Activated CD4-positive, alpha-beta T cell treated with anti-CD3 and anti-CD28 coated beads for 4 hours (primary cell): ENCODE measurements at places on chromosomes 1 and 21.

- no peak for DNase-seq
These were observed 804.1 kb downstream of the USP25 start for GRCh38 chr21:16533692-16534407.

GRCh38 chr1:93716941-93717368 lies 35.3 kb upstream of the BCAR3 start:
- no peak for DNase-seq

- no peak for DNase-seq
These were observed 276.1 kb downstream of the RPS6KC1 start for GRCh38 chr1:213327017-213327667.

- DNase-seq: no peak
These were observed 500.5 kb upstream of the ADAMTS5 start for GRCh38 chr21:27467366-27467765.

- no peak for DNase-seq
These were observed 862 bp upstream of the SGIP1 start for GRCh38 chr1:66532798-66533783.

- no peak for DNase-seq
These were observed 21.3 kb downstream of the MTHFR start for GRCh38 chr1:11784256-11784992.

GRCh38 chr1:98792123-98792522 lies 130.6 kb downstream of the SNX7 start:
- no peak for DNase-seq

DNA sequence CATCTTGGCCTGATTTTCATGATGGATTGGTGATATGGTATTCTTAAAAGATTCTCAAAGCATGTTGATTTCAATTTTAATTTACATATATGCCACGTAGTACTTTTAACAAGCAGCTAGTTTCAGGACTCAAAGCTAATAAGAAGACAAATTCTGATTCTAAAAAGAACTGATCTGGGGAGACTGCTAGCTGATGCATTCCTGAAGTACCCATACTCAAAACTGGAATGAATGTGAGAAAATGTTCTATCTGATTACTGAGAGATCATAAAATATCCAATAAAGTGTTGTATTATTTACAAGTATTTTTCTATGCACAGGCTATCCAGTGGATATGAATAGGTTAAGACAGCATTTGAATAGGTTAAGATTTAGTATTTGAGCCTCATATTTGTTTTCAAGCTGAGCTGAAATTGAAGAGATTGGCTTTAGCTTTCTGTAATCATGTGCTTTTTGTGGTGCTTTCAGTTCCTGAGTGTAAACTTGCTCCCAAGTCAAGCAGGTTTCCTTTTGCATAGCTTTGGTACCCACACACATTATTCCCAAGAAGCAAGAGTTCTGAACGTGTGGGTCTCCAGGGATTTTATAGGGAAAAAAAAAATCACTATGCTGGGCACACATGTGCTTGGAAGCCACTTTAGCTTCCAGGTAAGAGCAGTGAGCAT lies 114.1 kb downstream of the VPS13D start:
- DNase-seq: no peak

GRCh38 chr1:209621741-209622655 lies 30.2 kb downstream of the LAMB3 start:
- DNase-seq: no peak

GRCh38 chr1:8780405-8780804 lies 37.0 kb downstream of the RERE start:
- no peak for DNase-seq

- DNase-seq: no peak
These were observed 1.7 kb upstream of the GPR37L1 start for GRCh38 chr1:202121006-202121405.

GRCh38 chr1:114492978-114493377 lies 18.0 kb downstream of the TRIM33 start:
- no peak for DNase-seq

GRCh38 chr1:96772972-96773371 lies 51.4 kb downstream of the PTBP2 start:
- no peak for DNase-seq

GRCh38 chr21:29349702-29350101 lies 51.0 kb downstream of the BACH1 start:
- DNase-seq: no peak

GRCh38 chr1:234139966-234140365 lies 233.3 kb upstream of the COA6 start:
- no peak for DNase-seq

DNA sequence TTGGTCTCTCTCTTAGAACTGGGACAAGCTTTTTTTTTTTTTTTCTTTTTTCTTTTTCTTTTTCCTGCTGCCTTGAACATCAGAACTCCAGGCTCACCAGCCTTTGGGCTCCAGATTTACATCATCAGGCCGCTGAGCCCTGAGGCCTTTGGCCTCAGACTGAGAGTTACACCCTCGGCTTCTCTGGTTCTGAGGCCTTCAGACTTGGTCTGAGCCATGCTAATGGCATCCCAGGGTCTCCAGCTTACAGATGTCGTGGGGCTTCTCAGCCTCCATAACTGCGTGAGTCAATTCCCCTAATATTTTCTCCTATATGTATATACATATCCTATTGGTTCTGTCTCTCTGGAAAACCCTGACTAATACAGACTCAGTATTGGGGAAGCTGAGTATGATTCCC lies 36.5 kb upstream of the RC3H1 start:
- no peak for DNase-seq

DNA sequence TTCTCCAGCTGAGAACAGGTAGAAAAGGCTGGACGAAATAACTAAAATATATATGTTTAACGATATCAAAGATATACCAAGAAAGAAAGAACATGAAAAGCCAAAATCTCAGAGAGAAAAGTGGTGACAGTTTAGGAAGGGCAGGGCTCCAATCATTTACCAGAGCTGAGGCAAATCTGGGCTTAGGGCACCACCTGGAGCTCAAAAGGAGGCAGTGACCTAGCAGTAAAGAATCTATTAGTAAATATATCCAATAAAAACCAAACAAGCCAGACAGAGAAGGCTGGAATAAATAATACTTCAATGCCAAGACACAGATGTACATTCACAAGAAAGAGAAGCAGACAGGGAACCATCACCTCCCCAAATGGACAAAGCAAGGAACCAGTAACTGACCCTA lies 43.5 kb downstream of the CHIA start:
- DNase-seq: peak; percentile 52

DNA sequence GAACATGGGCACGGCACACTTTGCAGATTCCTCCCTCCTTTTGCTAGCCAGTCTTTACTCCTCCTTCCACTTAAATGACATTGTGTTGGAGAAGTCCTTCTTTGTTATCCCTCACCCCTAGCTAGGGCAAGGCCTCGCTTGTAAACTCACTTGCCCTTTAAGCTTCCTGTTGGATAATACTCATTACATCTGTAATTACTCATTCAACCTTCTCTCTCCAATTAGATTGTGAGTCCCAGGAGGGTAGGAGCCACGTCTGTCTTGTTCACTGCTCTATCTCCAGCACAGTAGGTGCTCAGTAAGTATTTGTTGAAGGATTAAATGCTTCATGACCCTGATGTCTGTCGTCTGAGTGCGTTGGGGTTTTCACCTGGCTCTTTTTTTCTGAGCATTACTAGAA lies 98.7 kb upstream of the USP24 start:
- DNase-seq: no peak

GRCh38 chr1:168225476-168226190 lies at the start of gene SFT2D2:
Gene SFT2D2 (plus strand): TSS chr1:168226004. CDS start chr1:168226080, 76 bp downstream.
- peak; percentile 71 for DNase-seq

DNA sequence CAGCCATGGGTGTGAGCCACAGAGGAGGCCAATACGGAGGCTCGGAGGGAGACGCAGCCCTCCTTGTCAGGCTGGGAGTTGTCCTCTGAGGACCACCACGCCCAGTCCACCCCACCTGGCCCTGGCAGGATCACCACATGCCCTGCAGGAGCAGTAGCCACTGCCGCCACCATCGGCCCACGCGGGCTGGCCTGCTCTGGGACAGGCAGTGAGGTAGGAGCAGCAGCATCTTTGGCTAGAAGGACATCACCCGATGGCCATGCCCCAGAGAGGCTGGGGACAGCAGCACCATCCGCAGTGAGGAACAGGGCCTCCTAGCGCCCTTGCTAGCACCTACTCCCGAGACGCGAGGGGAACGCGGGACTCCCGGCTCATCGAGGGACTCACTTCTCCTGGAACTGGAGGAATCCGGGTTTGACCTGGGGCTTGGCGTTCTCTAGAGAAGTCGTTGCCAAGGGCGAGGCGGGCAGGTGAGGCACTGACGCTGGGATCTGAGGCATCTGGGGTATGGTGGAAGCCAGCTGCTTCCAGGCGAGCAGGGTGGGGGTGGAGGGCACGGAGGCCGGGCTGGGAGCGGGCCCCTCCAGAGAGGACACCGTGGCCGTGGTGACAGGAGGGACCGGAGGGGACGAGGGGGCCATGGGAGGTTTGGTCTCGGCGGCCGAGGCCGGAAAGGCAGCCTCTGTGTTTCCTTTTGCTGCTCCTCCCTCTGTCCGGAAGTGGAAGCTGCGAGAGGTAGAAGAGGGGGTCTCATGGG lies 148.9 kb downstream of the CASZ1 start:
- DNase-seq: no peak

DNA sequence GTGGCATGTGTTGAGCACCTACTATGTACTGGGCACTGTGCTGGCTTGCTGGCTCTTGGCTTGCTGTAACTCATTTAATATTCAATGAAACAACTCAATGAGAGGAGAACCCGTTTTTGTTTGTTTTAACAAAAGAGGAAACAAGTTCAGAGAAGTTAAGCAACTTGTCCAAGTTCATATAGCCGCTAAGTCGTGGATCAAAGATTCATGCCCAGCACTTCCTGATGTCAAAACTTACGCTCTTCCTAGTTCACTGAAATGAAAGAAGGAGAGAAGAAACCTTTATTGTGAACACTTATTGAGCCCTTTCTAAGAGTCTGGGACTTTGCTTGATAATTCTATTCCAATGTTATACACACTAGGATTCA lies 475.9 kb downstream of the PTPRU start:
- no peak for DNase-seq

DNA sequence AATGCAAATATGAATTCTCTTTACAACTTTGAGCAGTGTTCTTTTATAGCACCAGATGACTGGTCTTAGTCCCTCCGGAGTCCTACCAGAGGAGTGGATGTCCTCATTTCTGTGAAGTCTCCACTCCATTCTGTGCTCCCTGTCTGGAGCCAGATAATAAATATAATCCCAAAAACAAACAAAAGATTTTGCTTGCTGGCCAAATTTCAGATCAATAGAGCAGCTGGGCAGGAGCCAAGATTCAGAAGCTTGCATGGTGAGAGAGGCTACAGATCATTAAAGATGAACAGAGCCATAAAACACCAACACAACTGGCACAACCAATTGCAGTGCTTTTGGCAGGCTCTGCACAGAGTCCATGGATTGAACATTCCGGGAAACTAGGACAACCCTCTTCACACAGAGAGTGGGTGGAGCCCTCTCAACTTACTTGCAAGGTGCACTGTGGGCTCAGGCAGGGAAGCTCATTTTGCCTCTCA lies 231.5 kb upstream of the SNX7 start:
- DNase-seq: no peak

DNA sequence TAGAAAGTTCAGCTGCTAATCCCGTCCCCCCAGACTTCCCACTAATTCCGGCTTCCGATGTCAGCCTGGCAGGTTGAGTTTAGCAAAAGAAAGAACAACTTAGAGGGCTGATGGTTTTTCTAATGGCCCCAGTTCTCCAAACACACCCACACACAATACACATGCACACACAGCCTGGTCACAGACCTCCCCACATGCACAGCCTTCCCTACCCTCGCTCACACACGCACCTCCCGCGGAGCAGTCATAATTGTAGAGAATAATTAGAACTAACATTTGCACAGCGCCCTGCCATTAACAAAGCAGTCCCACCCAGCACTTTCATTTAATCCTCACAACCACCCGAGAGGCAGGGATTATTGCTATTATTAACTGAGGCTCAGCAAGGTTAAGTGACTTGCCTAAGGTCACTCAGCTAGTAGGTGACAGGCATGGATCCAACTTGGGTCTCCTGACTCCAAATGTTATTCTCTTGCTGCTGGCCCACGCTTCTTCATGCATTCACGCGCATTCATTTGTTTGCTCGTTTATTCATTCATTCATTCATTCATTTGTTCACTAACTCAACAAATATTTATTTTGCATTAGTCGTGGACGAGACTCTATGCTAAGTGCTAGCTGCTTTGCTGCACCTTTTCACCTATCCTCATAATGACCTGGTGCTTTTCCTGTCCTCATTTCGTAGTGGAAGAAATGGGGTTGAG lies 274.9 kb downstream of the FOXD2 start:
- DNase-seq: no peak

DNA sequence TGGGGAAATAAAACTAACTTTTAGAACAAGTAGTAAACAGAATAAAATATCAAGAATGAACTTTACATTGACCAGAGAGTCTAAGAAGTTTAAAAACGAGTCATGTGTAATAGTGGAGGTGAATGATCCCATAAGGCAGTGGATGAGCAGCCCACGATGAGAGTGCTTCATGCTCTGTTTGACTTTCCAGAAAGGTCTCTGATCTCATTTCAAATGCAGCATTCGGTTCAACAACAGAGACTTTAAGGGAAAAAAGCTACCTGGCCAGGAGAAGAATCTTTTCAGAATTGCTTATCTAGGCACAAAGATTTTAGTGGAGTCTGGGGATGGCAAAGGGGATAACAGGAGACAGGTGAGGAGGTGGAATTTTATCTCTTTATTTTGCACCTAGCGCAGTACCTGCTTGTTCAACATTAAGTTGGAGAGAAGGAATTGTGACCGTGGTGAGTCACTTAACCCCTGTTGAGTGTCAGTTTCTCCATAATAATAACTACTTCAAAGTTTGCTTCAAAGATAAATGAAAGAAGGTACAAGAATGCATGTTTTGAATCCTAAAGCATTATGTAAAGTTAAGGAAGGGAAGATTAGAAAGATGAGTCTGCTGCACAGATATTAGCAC lies 94.9 kb upstream of the KIF26B start:
- no peak for DNase-seq

- DNase-seq: no peak
These were observed 33.0 kb downstream of the HUNK start for GRCh38 chr21:31905503-31906451.

DNA sequence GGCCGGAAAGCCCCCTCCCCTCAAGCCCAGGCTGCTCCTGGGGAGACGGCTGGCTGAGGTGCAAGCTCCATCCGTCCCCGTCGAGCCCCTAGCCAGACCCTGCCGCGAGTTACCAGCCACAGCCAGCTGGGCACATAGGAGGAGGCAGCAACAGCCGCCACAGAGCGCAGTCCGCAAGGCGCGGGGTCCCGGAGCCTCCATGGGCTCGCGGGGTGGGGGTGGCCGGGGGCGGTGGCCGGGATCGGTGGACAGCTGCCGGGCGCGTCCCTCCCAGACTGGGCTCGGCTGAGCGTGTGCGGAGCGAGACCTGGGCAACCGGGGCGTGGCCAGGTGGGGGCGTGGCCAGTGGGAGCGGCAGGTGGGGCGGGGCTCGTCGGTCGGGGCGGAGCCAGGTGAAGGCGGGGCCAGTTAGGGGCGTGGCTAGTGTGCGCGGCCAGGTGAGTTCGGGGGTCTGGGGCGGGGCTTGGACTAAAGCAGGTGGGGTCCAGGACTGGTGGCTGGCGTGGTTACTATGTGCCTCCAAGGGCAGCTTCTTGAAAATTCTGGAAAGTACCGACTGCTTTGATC lies at the start of gene CD164L2:
TSS of gene CD164L2 (minus strand) at position 295 of the 567 bp plus-strand sequence. CDS start at position 201, 94 bp downstream.
- DNase-seq: peak; percentile 54

GRCh38 chr1:153396461-153396860 lies 5.6 kb upstream of the S100A8 start:
- no peak for DNase-seq

GRCh38 chr1:19462781-19463503 lies 22.4 kb downstream of the CAPZB start:
- peak; percentile 52 for DNase-seq

GRCh38 chr1:205395616-205396015 lies 26.2 kb downstream of the LEMD1 start:
- no peak for DNase-seq

- DNase-seq: peak; percentile 10
These were observed 18.1 kb downstream of the CFAP45 start for GRCh38 chr1:159881622-159882526.

- no peak for DNase-seq
These were observed 3.9 kb upstream of the ITLN1 start for GRCh38 chr1:160888926-160889325.
